Hippocampal formation (tissue), 2 donors: ENCODE measurements at places on chromosomes 5 and 9.

- DNase-seq = no peak
Observed at GRCh38 chr5:138461343-138462125, 3.7 kb upstream of the EGR1 start.

DNA sequence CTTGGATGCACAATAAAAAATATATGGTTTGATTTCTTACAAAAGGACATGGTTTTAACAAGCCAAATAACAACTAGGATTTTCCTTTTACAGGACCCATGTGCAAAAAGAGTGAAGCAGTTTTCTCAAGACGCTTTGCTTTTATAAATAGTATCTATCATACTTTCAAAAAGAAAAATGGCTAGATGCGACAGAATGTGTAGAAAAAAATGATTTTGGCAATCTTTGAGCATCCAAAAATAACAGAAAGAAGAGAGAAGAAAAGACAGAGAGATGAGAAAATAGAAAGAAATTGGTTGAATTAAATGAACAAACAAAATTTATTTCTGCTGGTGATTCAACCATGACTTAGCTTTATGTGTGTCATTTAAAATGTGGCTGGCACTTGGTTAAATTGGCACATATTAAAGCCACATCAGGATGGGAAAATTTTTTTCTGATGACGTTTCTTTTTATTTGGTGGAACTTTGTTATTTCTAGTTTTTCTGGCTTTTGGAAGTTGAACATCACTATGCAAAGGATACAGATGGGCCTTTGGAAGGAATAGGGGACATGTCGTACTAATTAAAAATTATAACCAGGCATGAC, 35.6 kb upstream of the NREP start:
- DNase-seq = no peak

GRCh38 chr9:124602632-124603031, 95.4 kb upstream of the NR5A1 start:
- DNase-seq = no peak

GRCh38 chr5:72844218-72844603, 27.8 kb downstream of the TNPO1 start:
- no peak for DNase-seq

DNA sequence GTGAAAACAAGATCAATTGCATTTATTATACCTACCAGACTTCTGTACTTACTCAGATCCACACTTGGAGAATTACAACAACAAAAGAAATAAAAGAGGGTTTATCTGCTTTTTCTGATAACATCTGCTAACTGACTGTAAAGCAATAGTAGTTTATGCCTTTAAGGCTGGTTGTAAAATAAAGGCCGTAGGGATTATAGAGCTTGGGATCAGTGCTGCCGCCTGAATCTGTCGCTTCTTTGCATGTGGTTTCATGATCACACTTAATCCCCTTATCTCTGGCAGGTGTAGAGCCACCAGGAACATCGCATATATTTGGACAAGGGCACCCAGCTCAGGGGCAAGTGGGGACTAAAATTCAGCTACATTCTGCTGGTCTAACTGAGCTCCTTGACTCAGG, 146.7 kb downstream of the CCDC192 start:
- no peak for DNase-seq

- peak; percentile 67 for DNase-seq
Observed at GRCh38 chr5:72510610-72511181, 3.5 kb upstream of the ZNF366 start.

DNA sequence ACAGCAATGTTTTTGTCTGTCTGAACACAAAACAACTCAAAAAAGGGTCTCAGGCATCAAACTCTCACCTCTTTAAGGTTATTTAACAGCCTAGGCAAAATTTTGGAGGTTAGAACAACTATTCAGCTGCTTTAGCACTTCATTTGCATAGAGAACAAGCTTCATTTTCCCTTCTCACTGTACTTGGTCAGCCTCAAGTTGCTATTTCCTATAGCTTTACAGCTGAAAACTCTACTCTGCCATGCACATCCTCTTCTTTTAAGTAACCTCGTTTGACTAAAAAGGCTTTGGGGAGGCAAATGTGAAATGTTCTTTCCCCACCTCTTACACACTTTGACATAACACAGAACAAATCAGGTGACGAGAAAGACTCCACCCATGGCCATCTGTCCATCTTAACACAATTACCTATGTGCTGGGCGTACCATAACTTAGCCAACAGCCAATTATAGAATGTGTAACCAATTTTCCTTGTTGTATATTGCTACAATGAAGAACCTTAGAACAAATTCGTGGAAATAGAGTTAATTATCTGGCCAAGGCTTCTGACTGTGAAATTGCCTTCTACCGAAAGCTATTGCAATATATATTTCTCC, 195.7 kb downstream of the DCP2 start:
- no peak for DNase-seq

GRCh38 chr5:77167695-77168121, 42.8 kb upstream of the PDE8B start:
- DNase-seq = no peak

DNA sequence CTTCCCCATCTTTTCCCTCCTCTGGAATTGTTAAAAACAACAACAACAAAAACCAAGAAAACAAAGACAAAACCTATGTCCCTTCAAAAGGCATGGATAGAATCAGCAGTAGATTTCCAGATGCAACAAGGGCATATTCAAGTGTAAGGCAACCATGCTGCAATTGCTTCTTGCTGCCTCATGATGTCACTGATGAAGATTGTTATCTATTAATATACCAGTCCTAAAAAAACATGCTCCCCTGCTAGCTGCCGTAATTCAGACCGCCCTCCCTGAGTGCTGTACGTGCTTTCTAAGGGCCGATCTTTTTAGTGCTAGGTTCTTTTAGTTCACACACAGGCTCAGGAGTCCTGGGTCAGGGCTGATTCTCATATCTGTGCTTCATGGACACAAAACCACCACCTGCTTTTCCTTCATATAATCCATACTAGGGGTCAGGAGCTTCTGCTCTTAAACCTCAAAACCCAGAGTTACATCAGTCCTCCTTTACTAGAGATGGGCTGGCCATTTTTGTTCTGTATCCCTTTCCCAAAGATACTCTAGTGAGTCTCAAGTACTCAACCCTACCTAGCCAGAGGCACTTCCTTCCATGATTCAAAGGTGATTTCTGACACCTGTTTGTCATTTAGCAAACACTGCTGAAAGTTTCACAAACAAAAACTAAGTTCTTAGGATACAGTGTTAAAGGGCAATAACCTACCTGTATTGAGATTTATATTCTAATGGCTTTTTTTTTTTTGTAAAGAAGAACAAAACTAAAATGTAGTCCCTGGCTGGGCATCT, 82.1 kb downstream of the GIN1 start:
- no peak for DNase-seq

GRCh38 chr5:81800797-81801196, 49.9 kb upstream of the SSBP2 start:
- no peak for DNase-seq

- peak; percentile 85 for DNase-seq
Observed at GRCh38 chr5:108260117-108260857, 121.6 kb downstream of the FBXL17 start.

- no peak for DNase-seq
Observed at GRCh38 chr9:76115396-76115795, 224.9 kb downstream of the PCSK5 start.

DNA sequence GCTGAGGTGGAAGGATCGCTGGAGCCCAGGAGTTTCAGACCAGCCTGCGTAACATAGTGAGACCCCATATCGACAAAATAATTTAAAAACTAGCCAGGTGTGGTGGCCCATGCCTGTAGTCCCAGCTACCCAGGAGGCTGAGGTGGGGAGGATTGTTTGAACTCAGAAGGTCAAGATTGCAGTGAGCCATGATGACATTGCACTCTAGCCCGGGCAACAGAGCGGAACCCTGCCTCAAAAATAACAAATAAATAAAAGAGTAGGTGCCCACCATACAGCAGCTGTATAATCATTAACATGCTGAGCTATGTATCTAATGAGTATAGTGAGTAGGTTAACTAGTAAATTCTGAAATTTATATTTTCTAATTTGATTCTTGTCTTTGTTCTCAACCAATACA, 11.0 kb upstream of the ATP6V0E1 start:
- no peak for DNase-seq

DNA sequence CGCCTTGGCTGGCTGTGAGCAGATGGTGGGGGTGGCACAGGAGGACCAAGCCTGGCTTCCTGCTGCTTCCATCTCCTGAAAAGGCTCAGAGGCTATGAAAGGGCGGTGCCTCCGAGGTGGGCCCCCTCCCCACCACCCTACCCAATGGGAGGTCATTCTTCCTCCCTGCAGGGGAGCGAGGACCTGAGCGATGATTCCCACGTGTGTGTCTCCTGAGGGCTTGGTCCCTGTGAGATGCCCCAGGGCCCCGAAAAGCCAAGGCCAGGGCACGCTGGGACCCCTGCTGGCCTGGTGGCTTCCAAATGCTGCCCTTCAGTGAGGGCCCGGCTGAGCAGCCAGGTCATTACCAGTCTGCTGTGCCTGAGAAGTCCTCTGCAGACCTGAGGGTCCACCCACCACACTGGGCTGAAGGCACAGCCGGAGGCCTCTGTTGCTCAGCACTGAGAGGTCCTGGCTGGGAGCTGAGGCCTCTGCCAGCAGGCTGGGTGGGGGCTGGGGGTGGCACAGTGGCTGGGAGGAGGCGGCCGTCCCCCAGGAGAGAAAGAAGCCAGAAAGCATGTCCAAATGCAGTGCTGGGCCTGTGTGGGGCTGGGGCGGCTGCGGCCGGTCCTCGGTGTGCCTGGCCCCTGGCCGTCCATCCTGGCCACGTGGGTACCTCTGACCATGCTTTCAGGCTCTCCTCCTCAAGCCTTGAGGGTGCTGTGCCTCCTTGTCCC, 14.0 kb upstream of the SLC6A19 start:
- DNase-seq = no peak

DNA sequence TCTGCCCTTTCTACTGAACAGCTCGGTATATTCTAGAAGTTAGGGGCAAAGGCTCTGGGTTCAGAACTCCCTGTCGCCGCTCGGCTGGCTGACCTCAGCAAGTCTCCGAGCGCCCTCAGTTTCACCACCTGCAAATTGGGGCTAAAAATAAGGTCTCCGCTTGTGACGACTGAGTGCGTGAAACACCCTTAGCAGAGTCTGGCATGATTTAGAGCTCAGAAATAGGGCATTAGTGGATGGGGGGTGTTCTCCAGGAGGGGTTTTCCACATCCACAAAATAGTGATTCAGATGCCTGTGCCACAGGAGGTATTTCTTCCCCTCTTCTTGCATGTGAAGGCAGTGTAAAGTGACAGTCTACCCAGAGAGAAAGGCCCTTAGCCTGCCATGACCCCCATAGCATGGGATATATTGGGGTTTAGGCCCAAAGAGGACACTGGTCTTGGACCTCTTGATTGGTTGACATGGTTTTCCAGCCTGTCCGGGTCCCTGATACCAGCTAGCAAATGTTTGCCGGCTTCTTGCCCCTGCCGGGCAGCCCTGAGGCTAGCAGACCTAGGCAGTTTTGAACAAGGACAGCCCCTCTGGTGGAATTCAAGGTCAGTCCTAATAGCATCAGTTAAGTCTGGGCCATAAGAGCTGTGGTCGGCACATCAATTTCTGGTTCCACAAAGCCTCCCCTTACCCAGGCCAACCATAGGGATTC, 1.4 kb downstream of the ERGIC1 start:
- no peak for DNase-seq

DNA sequence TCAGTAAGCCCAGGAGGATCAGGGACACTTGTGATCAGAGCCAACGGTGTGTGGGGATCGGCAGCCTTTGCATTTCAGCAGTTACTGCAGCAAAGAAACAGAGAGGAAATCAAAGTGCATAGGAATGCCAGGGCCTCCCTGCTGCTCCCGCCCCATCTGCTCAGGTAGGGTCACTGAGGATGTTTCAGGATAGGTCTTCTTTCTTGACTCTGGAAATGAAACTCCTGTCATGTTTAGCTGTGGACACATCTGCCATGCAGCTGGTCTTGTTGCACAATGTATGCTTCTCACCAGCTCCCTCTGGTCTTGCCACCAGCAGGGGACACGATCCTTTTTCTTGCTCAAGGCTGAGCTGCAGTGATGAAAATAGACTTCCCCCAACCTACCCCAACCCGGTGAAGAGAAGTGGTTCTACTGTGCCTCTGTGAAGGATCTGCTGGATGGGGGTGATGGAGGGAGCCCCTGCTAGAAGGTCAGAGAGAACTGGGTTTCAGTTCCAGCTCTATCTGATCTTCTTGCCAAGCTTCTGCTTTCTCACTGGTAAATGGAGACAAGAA, 185.2 kb upstream of the KLF4 start:
- peak; percentile 30 for DNase-seq

DNA sequence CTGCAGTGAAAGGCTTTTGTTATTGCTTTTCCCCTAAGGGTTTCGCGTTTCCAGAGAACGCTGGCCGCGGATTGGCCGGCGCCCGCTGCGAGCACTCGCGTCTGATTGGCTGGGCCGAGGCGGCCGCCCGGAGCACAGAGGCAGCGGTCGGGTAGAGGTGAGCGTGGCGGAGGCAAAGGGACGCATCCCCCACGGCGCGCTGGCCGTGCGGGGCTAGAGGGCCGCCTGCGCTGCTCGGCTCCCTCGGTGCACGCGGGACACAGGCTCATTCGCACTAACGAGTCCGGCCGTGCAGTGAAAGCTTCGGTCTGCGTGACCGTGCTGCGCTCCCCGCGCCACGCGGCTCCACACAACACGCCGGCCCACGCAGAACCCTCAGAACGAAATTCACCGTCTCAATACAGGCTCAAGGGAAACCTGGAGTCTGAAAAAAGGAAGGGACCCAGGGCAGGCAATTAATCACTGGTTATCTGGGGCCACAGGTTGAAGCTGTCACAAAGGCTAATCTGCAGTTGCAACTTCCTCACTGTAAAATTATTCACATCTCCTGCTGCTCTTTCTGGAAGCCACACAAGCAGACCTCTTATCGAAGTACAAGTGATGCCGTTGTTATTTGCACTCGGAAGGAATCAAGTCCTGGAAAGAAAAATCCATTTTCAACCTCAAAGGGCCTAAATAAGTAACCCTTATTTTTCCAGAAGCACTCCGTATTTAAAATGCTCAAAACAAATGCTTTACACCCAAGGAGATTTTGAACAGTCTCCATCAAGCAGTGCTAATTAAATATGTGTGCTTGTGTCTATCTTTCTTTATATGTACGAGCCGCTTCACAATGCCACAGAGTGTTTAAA, 94.6 kb downstream of the ZNF608 start:
- peak; percentile 86 for DNase-seq

DNA sequence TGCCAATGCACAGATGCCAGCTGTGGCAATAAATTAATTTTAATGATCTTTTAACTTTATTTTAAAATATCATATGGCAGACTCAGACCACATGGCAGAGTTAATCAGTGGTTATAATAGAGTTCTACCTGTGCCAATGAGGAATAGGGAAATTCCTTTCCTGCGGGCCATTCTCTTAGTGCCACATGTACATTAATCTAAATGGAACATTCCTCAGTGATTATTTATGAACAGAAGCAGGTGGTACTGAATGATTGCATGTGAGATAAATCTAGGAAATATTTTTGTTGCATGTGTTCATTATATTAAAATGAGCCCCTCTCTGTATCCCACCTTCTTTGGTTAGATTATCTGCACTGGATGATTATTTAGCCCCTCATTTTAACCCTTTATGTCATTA, 102.3 kb downstream of the CCDC192 start:
- no peak for DNase-seq

DNA sequence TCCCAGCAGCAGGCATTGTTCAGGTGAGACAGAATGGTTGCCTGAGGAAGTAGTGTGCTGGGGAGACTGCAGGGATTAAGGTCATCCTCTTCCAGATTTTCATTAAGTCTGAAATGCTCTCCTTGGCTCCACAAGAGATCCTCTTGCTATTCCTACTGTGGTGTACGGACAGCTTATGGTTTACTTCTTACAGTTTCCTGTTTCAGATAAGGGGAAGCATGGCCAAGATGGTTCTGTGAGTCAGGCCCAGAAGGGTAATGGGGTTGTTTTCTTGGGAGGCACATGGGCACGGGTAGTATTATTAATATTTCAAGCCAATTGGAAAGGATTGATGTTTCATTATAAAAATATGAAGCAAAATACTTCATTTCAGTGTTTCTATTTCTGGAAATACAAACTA, 42.9 kb downstream of the GLRX start:
- no peak for DNase-seq
